ENCODE measurements at places on chromosomes 12 and 14.

DNA sequence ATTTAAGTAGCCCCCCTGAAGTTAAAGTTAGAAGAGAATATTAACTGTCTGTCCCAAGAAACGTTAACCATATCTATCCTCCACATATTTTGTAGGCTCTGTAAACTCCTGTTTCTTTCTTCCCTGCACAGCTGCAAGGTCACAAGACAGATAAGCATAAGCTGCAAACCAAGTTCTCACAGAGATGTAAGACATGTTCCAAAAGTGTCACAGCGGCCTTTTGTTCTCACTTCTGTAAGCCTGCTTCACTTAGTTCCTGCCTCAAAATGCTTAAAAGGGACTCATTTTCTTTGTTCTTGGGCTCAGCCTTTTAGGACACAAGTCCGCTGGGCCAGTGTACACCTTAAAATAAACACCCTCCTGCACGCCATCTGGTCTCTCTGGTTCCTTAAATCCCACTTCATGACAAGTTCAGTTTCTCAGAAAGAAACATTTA, 3.2 kb downstream of the RNASE1 start:
- no peaks in the 10 kb centered on the region for H3K4me1 ChIP-seq
- H3K4me3 ChIP-seq: no peak overlapping the region
- H3K27me3 ChIP-seq: no peaks in the 10 kb centered on the region
- H3K36me3 ChIP-seq: no peaks in the 10 kb centered on the region
- no peak overlapping the region for H3K27ac ChIP-seq
- DNase-seq: no peak

DNA sequence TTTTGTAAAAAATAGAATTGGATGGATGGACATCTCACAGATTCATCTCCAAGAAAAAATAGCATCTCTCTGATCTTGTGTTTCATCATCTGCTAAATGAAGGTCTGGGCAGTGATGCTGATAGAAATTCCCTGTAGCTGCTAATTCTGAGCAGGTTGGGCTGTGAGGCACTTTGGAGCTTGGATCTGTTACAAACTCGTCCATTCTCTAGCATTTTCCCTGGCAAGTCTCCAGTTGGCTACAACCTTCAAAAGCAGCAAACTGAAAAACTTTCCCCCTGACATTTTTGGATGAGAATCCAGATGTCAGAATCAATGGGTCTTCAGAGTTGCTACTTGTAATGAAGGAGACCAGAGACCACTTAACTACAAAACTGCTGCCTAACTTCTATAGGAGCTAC, 72.7 kb downstream of the TPH2 start:
- H3K27me3 ChIP-seq: no peaks in the 10 kb centered on the region
- H3K4me3 ChIP-seq: no peak overlapping the region
- H3K27ac ChIP-seq: no peak overlapping the region
- no peaks in the 10 kb centered on the region for H3K36me3 ChIP-seq
- no peak for DNase-seq
- no peaks in the 10 kb centered on the region for H3K4me1 ChIP-seq

- peaks cover 52% of the 10 kb centered on the region for H3K36me3 ChIP-seq
- no peaks in the 10 kb centered on the region for H3K27me3 ChIP-seq
- no peaks in the 10 kb centered on the region for H3K4me1 ChIP-seq
- DNase-seq: no peak
- no peak overlapping the region for H3K27ac ChIP-seq
Measured at GRCh38 chr14:100138082-100138787, 21.2 kb downstream of the DEGS2 start.

GRCh38 chr12:14314801-14315200, 50.7 kb upstream of the ATF7IP start:
- no peaks in the 10 kb centered on the region for H3K36me3 ChIP-seq
- H3K27me3 ChIP-seq: no peaks in the 10 kb centered on the region
- no peaks in the 10 kb centered on the region for H3K4me1 ChIP-seq
- no peak overlapping the region for H3K27ac ChIP-seq

DNA sequence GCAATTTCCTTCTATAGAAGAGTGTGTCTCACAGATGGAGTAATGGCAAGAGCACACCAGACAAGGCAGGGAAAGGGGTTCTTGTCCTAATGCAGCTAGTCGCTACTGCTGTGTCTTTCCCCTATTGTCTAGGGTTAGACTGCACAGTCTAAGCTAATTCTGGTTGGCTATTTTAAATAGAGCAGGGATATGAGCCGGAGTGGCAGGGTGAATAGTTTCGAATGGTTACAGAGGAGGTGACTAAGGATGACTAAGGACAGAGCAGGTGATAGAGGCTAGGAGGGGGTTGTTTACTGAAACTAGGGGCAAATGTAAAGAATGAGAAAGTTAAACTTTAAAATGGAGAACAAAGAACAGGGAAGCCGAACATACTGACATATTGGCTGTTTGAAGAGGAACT, 25.6 kb upstream of the CPNE8 start:
- no peaks in the 10 kb centered on the region for H3K4me1 ChIP-seq
- no peaks in the 10 kb centered on the region for H3K27me3 ChIP-seq
- H3K4me3 ChIP-seq: no peak overlapping the region
- H3K36me3 ChIP-seq: no peaks in the 10 kb centered on the region

- H3K36me3 ChIP-seq: no peaks in the 10 kb centered on the region
- DNase-seq: no peak
- H3K27me3 ChIP-seq: no peaks in the 10 kb centered on the region
- no peak overlapping the region for H3K4me3 ChIP-seq
- H3K27ac ChIP-seq: no peak overlapping the region
- no peaks in the 10 kb centered on the region for H3K4me1 ChIP-seq
Measured at GRCh38 chr12:84976133-84976532, 59.9 kb downstream of the TSPAN19 start.

GRCh38 chr12:47249719-47250357, 170.1 kb upstream of the AMIGO2 start:
- peak overlapping the region; percentile 16 for H3K4me3 ChIP-seq
- H3K36me3 ChIP-seq: no peaks in the 10 kb centered on the region
- H3K4me1 ChIP-seq: no peaks in the 10 kb centered on the region

DNA sequence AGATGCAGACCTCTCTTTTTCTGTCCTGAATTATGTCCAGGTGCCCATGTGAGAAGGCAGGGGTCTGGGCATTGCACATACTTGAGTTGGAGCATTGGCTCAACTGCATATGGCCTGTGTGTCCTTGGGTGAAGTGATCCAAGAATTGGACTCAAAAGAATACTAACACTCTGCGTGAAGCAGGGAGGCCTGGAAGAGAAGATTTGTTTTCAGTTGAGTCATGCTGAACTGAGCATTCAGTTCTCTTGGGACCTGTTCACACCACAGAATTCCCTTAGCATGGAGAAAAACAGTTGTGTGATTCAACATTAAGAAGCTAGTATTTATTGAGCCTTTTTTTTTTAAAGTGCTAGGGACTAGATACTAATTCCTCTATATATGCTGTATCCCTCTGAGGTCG, 164.7 kb upstream of the TBX3 start:
- no peak overlapping the region for H3K4me3 ChIP-seq
- no peak overlapping the region for H3K27ac ChIP-seq
- H3K4me1 ChIP-seq: no peaks in the 10 kb centered on the region
- H3K27me3 ChIP-seq: no peaks in the 10 kb centered on the region
- H3K36me3 ChIP-seq: no peaks in the 10 kb centered on the region
- no peak for DNase-seq

DNA sequence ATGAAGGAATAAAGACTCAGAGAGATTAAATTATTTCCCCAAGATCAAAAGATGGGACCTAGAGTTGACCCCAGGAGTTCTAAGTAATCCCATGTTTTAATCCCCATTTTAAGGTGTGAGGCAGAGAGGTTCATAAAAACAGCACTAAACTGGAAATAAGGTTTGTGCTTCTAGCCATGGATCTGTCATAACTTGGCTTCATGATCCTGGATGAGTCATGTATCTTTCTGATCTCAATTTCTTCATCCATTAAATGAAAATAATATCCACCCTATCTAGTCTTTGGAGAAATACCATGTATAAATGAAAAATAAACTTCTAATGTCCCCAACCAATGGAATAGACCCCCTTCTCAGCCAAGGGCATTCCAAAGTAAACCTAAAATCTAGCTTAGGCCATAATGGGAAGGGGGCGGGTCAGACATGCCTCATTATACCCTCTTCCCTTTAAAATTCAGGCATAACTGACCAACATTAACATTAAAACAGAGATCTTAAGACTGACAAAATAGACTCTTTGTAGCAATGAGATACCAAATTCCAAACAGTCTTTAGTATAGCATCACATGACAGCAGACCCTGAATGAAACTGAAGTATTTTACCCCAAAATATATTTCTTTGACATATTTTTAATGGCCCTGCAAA, 47.8 kb downstream of the SLC41A2 start:
- H3K36me3 ChIP-seq: no peaks in the 10 kb centered on the region
- no peak overlapping the region for H3K27ac ChIP-seq
- DNase-seq: no peak

DNA sequence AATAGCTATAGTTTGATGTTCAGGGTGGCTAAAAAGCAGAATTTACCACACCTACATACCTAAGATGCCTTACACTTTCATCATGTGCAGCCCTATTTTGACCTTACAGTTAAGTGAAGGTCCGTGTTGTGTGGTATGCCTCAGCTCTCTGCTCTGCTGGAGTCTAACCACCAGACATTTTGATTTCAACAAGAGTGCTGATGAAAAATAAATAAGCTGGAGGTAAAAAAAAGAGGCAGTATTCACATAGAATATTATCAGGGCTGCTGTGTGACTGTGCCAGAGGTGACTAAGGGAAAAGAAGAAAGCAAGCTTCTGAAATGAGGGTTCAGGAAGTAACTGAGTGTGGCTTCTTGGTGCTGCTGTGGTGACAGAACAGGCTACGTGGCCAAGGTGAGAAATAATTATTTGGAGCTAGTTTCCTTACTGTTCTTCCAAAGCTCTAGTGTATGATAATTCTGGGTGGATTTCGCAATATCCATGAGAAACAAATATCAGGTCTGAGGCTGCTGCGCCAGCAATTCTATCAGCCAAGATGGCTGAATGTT, 188.8 kb downstream of the STXBP6 start:
- H3K27me3 ChIP-seq: no peaks in the 10 kb centered on the region
- no peaks in the 10 kb centered on the region for H3K36me3 ChIP-seq
- H3K27ac ChIP-seq: no peak overlapping the region
- H3K4me1 ChIP-seq: no peaks in the 10 kb centered on the region
- DNase-seq: no peak

DNA sequence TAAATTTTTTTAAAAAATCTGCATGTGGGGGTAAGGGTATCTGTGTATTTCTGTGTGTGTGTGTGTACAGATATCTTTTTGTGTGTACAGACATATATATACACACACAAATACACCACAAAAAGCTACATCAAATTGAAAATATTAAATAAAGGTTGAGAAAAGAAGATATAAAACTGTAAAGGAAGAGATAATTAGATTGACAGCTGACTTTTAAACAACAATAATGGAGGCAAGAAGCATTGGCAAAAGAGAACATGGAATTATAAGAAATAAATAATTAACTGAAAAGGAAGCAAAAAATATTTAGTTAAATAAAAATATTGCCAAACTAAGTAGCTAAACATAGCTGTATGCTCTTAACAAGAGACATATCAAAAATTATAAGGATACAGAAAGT, 291.4 kb downstream of the FSCB start:
- no peak for DNase-seq
- no peaks in the 10 kb centered on the region for H3K4me1 ChIP-seq

- no peak for DNase-seq
- no peaks in the 10 kb centered on the region for H3K4me1 ChIP-seq
- no peak overlapping the region for H3K4me3 ChIP-seq
- no peak overlapping the region for H3K27ac ChIP-seq
Measured at GRCh38 chr14:72869407-72870329, 24.2 kb downstream of the DPF3 start.

Measured in naive thymus-derived CD4-positive, alpha-beta T cell (primary cell).